GM12892 (cell line): ENCODE measurements at places on chromosomes 2 and 18.

GRCh38 chr2:138087751-138088593 lies 123.7 kb downstream of the HNMT start:
- DNase-seq: no peak

GRCh38 chr2:47172156-47172921 lies 17.2 kb upstream of the STPG4 start:
- DNase-seq: no peak

GRCh38 chr2:225948903-225949302 lies 549.4 kb downstream of the NYAP2 start:
- DNase-seq: no peak

DNA sequence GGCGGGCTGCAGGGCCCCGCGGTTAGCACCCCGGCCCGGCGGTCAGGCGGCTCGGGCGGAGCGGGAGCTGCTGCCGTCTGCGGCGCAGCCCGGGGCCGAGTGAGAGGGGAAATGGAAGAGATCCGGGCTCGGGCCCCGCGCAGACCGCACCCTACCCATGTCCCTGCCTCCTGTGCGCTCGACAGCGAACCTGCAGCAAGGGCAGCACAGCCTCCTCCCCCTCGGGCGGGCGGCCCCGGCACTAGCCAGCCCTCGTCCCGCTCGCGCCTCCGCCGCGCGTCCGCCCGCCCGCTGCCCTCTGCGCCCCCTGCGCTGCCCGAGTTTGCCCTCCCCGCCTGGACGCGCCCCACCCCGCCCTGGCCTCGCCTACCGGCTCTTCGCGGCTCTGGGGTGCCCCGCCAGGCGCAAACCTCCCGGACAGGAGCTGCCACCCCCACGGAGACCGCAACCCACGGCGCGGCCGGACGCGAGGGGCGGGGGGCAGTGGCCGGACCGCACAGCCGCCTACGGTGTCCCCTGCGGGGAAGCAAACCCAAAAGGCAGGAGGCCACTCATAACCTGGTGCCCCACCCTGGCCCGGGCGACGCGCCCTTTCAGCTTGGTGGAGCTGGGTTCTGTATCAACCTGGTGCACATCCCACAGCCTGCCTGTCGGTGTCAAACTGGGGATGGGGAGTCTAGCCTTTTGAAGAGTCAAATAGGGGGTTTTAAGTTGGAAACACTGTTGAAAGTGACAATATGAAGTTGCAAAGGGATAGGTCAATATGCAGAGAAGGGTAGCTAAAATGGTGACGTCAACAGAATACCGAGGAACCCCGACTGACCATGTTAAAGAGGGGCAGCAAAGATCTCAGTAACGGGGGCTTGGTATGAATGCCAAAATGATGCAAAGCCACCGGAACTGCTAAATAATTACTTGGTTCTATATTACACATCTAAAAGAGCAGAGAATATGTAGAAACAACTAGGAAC lies at the start of gene IHH:
Gene IHH (minus strand): TSS at position 101 of the 971 bp plus-strand sequence. CDS start 454 bp downstream, outside the sequence.
- no peak for DNase-seq

DNA sequence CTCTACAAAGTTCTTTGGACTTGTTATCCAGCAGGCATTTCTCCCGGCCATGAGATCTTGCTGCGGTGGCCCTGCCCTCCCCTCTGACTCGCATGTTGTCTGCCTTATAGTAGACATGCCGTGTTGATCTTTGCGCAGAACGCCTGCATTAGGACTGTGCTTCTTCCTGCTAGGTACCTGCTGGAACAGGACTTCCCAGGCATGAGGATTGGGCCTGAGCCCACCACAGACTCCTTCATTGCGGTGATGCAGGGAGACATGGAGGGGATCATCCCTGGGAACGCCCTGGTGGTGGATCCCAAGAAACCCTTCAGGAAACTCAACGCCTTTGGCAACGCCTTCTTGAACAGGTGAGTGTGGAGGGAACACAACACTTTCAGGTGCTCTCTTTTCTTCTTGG lies 10.1 kb downstream of the EHD3 start:
- no peak for DNase-seq

DNA sequence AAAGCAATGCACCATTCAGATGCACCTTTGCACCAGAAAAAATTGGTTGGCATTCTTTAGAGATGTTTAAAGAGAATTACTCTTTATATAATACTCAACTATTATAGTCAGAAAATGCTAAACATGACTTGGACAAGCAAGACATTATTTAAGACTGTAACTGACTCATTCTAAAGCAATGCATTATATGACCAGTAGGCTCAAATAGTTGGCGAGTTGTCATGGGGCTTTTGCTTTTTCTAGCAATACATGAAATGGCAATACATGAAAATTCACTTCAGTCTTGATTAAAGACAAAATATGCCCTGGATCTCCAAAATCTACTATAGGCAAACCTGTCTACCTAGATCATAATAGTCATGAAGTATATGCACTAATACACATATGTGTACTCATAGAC lies 216.9 kb upstream of the VWC2L start:
- no peak for DNase-seq

- DNase-seq: no peak
Measured at GRCh38 chr18:77482190-77483085, 232.8 kb downstream of the GALR1 start.

- no peak for DNase-seq
Measured at GRCh38 chr2:238163481-238164198, 4.9 kb downstream of the ERFE start.

DNA sequence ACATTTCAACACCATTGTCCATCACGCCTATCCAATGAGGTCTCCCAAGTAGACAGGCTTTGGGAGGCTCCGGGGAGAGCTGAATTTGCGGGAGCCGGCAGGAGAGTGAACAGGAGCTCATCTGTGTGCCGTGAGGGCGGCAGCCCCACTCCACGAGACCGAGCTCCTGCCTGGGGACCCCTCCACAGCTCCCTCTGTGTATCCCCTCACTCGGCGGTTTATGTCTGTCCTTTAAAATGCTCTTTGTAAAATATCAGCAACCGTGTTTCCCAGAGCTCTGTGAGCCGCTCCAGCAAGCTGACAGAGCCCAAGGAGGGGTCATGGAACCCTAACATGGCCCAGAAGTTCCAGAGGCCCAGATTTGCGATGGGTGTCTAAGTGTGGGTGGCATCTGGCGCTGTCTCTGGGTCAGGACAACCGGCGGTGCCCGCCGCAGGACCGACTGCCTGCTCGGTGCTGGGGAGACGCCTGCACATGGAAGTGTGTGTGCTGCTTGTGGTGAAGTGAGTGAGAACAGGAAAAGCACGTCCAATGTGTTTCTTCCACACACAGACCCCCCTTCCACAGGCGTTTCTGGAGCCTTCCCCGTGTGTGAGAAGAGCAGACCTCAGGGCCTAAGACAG lies 34.8 kb downstream of the SLC66A2 start:
- no peak for DNase-seq

DNA sequence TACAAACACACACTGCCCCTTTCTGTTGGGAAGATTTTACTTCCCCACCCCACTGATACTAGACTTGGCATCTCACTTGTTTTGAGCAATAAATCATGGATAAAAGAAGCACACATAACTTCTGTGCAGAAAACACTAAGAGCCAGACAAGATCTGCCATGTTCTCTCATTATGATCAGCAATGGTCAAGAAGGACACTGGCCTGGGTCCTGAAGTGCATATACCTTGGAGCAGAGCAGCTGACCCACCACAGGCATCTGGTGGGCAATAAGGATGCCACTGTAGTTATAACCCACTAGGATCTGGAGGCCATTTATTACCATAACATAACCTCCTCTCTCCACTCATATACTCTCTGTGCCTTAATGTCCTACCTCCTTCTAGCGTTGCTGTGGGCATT lies 338.3 kb downstream of the NCKAP5 start:
- no peak for DNase-seq

DNA sequence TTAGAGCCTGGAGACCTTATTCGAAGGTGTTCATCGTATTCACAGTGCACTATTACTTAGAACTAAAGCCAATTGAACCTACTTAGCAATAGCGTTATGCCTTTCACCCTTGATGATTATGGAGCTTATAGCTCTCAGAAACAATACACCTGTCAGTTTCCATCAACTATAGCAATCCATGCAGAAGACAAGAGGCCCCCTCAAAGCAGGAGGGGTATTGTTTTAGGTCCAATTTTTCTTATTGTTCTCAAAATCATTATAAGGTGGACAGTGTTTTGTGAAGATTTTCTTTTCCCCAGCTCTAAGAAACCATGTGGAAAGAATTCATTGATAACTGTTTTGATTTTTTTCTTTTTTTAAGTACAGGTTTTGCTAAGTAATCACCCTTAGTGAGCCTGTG lies 135.5 kb downstream of the MEIS1 start:
- DNase-seq: no peak

GRCh38 chr2:40488101-40488601 lies 36.3 kb upstream of the SLC8A1 start:
- DNase-seq: no peak

DNA sequence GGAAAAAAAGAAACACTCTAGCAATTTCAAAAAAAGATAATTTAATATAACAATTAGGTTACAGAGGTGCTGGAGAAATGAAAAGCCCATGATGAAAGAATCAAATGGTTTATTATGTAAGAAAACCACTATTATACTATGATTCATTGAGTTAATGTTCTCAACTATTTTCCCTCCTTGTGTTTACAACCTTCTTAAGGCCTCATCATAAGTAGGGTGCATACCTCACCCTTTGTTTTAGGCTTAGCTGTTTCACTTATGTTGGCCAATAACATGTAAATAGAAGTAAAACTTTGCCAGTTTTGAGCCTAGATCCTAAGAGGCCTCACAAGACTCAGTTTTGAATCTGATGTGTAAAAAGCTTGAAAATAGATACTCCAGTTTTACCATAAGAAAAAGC lies 418.3 kb upstream of the DDX18 start:
- DNase-seq: no peak

DNA sequence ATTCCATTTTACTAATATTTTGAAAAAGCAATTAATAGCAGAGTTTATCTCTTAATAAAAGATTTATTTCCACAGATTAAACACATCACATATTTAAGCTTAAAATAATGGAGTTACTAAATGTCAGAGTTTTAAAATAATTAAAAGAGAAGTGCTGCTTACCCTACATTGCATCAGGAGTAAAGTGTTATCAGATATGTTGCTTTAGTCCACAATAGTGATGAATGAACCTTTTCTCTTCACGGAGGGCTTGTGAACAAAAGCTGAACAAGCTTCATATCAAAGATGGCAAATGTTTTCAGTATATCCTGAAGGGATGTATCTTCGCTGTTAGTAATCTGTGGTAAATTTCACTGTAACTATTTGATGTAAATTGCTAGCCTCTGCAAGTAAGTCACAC lies 69.4 kb upstream of the TTC27 start:
- DNase-seq: no peak
